T-helper 17 cell (primary cell): ENCODE measurements at places on chromosomes 16 and 17.

- no peak overlapping the region for H3K4me3 ChIP-seq
- peaks cover 5% of the 10 kb centered on the region for H3K4me1 ChIP-seq
- DNase-seq: no peak
- H3K36me3 ChIP-seq: no peaks in the 10 kb centered on the region
Observed at GRCh38 chr16:66309-67182, 5.9 kb downstream of the RHBDF1 start.

DNA sequence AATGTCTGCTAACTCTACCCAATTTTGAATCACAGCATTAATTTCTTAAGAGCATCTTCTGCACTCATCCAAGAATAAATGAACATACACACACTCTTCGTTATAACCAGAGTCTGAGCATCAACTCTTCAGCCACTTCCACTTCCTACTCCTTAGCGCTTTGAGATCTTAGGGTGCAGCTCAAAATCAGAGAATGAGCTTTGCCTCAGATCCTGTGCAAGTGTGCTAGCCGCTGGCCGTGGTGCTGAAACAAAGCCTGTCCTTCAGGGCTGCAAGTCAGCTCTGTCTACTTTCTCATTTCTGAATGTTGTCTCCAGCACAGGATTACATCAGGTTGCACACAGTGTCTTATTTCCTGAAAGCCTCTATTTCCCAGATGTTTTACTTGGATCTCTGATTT, 165.4 kb downstream of the AIPL1 start:
- no peaks in the 10 kb centered on the region for H3K4me1 ChIP-seq
- H3K27me3 ChIP-seq: no peaks in the 10 kb centered on the region
- no peak for DNase-seq
- no peaks in the 10 kb centered on the region for H3K36me3 ChIP-seq

- no peaks in the 10 kb centered on the region for H3K27me3 ChIP-seq
- peaks cover 18% of the 10 kb centered on the region for H3K4me1 ChIP-seq
- no peak for DNase-seq
- H3K27ac ChIP-seq: peak overlapping the region; percentile 97
- peaks cover 3% of the 10 kb centered on the region for H3K36me3 ChIP-seq
Observed at GRCh38 chr16:68022278-68022727, 729 bp downstream of the DDX28 start.

GRCh38 chr17:48514477-48514876, 16.3 kb downstream of the HOXB1 start:
- peaks cover 12% of the 10 kb centered on the region for H3K4me1 ChIP-seq
- no peak overlapping the region for H3K27ac ChIP-seq
- H3K4me3 ChIP-seq: no peak overlapping the region
- H3K36me3 ChIP-seq: no peaks in the 10 kb centered on the region

DNA sequence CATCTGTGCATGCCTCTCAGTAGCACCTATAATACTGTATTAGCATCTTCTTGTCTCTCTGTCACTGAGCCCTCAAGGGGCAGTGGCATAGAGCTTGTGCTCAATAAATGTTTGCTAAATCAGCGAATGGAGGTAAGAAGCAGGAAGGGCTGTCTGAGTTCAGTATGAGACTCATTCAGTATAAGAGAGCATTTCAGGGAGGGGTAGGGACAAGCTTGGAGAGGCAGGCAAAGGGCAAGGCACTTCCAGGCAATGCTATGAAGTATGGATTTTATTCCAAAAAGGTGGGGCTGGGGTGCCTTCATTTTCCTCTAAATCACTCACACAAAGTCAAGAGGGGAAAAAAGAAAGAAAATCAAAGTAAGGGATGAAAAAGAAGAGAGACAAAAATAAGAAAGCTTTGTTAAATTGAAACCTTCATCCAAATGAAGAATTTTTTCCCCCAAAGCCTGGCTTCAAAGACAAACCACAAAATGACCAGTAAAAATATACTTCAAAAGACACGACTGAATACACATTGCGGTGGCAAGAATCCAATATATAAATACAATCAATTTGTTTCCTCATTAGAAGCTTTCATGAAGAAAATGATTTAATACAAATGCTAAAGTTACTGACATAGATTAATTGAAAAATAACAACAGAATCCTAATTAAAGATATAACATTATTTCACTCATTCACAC, 51.2 kb downstream of the SKAP1 start:
- H3K27ac ChIP-seq: no peak overlapping the region
- H3K36me3 ChIP-seq: peaks cover 3% of the 10 kb centered on the region
- DNase-seq: no peak
- H3K4me3 ChIP-seq: no peak overlapping the region

GRCh38 chr16:12089492-12090150, 113.1 kb downstream of the SNX29 start:
- H3K27ac ChIP-seq: peak overlapping the region; percentile 97
- no peaks in the 10 kb centered on the region for H3K36me3 ChIP-seq
- no peaks in the 10 kb centered on the region for H3K27me3 ChIP-seq
- peak overlapping the region; percentile 89 for H3K4me3 ChIP-seq

DNA sequence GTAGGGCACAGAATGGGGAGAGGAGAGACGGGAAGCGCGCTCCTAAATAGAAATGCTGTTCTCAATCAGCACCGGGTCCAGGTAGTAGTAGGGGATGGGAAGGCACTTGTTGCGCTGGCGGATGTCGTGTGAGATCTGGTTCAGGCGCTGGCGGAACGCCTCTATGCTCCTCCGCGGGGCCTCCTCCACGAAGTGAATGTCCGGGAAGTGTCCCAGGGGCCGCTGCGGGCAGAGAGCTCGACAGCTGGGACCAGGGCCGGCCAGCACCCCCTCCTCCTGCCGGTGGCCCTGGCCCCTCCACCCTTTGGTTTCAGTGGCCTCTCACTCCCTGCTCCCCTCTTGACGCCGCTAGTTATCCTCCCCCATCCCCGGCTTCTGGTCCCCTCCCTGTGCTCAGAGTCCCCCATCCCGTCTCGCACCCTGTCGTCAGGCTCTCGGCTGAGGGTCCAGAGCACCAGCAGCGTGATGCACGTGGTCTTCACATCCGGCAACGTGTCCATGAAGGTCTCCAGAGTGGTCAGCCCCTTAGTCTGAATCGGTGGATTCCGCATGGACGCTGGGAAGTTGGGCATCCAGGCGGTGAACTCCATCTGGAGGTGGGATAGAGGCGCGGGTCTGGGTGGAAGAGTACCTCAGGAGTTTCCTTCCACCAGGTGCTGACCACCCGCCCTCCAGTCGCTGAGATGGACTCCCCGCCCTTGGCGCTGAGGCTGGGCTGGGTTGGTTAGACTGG, 14.6 kb downstream of the ALOX12B start:
- peaks cover 26% of the 10 kb centered on the region for H3K4me1 ChIP-seq
- H3K27me3 ChIP-seq: peaks cover 45% of the 10 kb centered on the region
- peak overlapping the region; percentile 94 for H3K27ac ChIP-seq
- peaks cover 11% of the 10 kb centered on the region for H3K36me3 ChIP-seq
- peak overlapping the region; percentile 92 for H3K4me3 ChIP-seq
- no peak for DNase-seq

DNA sequence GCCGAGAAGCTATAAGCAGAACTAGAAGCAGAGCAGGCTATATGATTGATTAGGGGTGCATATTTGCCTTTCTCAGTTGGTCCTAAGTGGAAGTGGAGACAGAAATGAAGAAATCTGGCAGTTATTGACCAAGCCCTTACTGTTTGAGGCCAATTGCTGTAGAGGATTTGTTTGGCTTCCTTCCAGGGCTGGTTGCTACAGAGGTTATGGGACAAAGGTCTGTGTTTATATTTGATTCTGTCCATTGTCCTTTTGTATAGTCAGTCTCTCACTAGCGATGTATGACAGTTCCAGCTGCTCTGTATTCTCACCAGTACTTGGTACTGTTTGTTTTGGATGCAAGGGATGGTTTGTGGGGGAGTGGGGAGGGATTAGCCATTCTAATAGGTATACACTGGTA, 7.3 kb upstream of the ALOX15 start:
- peaks cover 63% of the 10 kb centered on the region for H3K27me3 ChIP-seq
- H3K4me1 ChIP-seq: no peaks in the 10 kb centered on the region
- H3K36me3 ChIP-seq: no peaks in the 10 kb centered on the region
- H3K27ac ChIP-seq: no peak overlapping the region

DNA sequence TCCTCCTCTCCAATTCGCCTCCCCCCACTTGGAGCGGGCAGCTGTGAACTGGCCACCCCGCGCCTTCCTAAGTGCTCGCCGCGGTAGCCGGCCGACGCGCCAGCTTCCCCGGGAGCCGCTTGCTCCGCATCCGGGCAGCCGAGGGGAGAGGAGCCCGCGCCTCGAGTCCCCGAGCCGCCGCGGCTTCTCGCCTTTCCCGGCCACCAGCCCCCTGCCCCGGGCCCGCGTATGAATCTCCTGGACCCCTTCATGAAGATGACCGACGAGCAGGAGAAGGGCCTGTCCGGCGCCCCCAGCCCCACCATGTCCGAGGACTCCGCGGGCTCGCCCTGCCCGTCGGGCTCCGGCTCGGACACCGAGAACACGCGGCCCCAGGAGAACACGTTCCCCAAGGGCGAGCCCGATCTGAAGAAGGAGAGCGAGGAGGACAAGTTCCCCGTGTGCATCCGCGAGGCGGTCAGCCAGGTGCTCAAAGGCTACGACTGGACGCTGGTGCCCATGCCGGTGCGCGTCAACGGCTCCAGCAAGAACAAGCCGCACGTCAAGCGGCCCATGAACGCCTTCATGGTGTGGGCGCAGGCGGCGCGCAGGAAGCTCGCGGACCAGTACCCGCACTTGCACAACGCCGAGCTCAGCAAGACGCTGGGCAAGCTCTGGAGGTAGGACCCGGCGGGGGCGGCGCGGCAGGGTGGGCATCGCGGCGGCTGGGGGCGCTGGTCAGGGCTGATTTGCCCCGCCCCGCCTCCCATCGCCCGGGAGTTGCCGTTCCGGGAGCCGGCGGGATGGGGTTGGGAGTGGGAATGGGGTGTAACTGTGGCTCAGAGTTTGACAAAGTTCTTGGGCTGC, 567 bp downstream of the SOX9 start:
- H3K36me3 ChIP-seq: peaks cover 10% of the 10 kb centered on the region
- H3K4me1 ChIP-seq: peaks cover 8% of the 10 kb centered on the region

DNA sequence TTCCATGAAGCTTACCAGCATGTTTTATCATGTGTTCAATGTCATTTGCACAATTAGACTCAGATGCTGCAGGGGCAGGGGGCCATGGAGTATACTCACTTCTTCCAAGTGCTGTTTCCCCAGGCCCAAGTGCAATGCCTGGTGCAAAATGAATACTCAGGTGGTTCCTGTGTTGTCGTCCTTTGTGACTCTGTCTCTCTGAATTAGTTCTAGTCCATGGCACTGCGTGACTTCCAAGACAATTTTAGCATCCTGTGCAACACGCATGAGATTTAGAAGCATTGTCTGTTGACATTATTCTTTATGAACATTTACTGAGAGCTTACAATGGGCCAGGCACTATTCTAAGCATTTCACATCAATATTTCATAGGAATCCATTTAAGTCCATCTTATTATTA, 769.7 kb upstream of the RBFOX1 start:
- no peaks in the 10 kb centered on the region for H3K4me1 ChIP-seq
- no peak overlapping the region for H3K27ac ChIP-seq
- H3K4me3 ChIP-seq: no peak overlapping the region
- H3K36me3 ChIP-seq: no peaks in the 10 kb centered on the region
- no peak for DNase-seq
- no peaks in the 10 kb centered on the region for H3K27me3 ChIP-seq

DNA sequence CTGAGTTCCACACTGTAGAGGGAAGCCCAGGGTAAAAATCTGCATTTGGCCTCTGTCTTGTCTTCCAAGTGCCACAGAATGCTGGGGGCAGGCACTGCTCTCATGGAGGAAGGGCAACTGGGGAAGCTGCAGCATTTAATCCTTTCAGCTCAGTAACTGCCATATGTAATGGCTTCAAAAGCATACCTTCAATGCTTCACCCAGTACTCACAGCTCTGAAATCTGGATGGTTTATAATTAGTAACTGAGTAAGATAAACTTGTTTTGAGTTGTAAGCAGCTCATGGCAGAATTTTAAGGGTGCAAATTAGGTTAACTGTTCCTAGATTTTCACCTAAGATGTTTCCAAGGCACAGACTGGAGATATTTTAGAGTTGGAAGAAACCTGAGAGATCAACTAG, 24.5 kb downstream of the PMP22 start:
- H3K27me3 ChIP-seq: peaks cover 17% of the 10 kb centered on the region
- DNase-seq: no peak
- H3K4me3 ChIP-seq: no peak overlapping the region
- no peaks in the 10 kb centered on the region for H3K4me1 ChIP-seq
- H3K27ac ChIP-seq: no peak overlapping the region

- peaks cover 4% of the 10 kb centered on the region for H3K36me3 ChIP-seq
- no peak overlapping the region for H3K4me3 ChIP-seq
- no peaks in the 10 kb centered on the region for H3K27me3 ChIP-seq
- peak overlapping the region; percentile 43 for H3K27ac ChIP-seq
- DNase-seq: no peak
Observed at GRCh38 chr17:66354981-66355380, 52.6 kb downstream of the PRKCA start.

- H3K27ac ChIP-seq: no peak overlapping the region
- no peak overlapping the region for H3K4me3 ChIP-seq
- H3K27me3 ChIP-seq: peaks cover 7% of the 10 kb centered on the region
- DNase-seq: no peak
- H3K36me3 ChIP-seq: no peaks in the 10 kb centered on the region
Observed at GRCh38 chr16:58652741-58653140, 23.1 kb upstream of the CNOT1 start.

DNA sequence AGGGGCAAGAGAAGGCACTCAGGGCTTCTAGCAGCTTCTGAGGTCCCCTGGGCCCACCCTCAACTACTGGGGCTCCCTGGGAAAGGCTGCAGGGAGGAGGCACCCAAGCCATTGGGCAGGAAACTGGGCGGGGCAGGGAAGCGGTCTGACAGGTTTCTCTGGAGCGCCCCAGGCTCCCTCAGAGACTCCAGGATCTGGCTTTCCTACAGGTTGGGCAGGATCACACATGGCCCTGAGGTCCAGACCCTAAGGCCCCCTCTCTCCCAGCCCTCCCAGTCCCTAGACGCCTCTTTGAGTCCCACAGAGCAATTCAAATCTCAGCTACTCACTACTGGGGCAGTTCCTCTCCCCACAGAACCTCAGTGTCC, 14.3 kb downstream of the JUP start:
- peaks cover 5% of the 10 kb centered on the region for H3K4me1 ChIP-seq
- H3K4me3 ChIP-seq: no peak overlapping the region
- H3K36me3 ChIP-seq: no peaks in the 10 kb centered on the region
- H3K27me3 ChIP-seq: peaks cover 24% of the 10 kb centered on the region
- H3K27ac ChIP-seq: no peak overlapping the region
- DNase-seq: no peak

- no peak overlapping the region for H3K4me3 ChIP-seq
- no peaks in the 10 kb centered on the region for H3K36me3 ChIP-seq
- no peak for DNase-seq
- peak overlapping the region; percentile 45 for H3K27ac ChIP-seq
- H3K4me1 ChIP-seq: peaks cover 21% of the 10 kb centered on the region
- H3K27me3 ChIP-seq: no peaks in the 10 kb centered on the region
Observed at GRCh38 chr17:66711881-66712321, 123.0 kb upstream of the CACNG5 start.

DNA sequence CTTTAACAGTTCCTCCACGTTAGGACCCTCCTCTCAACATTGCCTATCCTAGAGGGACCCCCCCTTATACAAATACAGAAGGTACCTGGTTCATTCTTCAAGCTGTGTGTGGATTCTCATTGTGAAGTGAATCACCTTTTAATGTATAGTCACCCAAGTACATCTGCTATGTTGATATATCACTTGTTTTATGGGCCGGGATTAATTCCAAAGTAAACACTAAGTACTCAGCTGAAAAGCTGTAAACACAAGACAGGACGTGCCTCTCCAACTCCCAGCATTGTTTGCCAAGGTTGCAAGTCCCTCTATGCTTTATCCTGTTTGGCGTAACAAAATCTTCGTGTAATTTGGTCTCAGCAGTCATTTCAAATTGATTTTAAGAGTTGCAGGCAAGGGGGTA, 123.6 kb downstream of the RBFOX1 start:
- no peaks in the 10 kb centered on the region for H3K27me3 ChIP-seq
- H3K36me3 ChIP-seq: no peaks in the 10 kb centered on the region
- DNase-seq: no peak
- no peak overlapping the region for H3K4me3 ChIP-seq
- no peak overlapping the region for H3K27ac ChIP-seq
